ENCODE measurements at places on chromosomes 7 and 10. TPM values are rescaled to one million over a fixed set of nuclear protein-coding genes. Genes with fewer than 3 reads are reported as not detected.

OPALIN gene
- total RNA-seq, result not detected

RELN gene
- 19.4 TPM for total RNA-seq

CPXM2 gene
- not detected for total RNA-seq

PHKG1 gene
- 0.72 TPM for total RNA-seq

DKK1 gene
- total RNA-seq, result 74.7 TPM

NEBL gene
- total RNA-seq, result under 0.01 TPM

INSYN2A gene
- total RNA-seq, result 0.18 TPM

CNOT4 gene
- total RNA-seq, result 10.0 TPM

HTR5A gene
- not detected for total RNA-seq

OPN4 gene
- total RNA-seq, result not detected

DNA sequence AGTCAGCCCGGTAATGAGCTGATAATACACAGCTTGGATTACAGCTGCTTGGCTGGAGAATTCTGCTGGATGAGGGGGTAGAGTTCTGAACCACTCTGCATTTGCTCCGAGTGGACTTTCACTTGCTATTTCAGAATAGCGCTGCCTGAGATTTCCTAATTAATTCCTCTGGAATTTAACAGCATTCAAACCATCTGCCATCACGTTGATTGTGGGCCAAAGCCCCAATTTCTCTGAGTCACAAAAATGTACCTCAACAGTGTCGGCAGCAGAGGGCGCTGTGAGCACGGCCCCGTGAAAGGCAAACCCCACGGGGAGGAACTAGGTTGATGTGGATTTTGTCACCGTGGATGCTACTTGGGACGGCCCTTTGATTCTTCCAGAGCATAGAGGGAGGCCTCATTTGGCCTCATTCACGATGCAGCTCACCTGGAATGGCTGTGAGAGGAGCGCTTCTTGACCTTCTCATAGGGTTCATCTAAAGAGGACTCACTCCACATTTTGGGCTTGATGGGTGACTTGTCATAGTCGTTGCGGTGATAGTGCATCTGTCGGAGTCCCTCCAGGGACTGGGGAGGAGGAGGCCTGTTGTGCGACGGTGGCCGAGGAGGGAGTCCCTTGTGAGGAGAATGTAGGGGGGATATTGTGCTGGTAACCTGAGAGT, 73.3 kb downstream of the PRPF18 start:
- peak; percentile 50 for DNase-seq

DNA sequence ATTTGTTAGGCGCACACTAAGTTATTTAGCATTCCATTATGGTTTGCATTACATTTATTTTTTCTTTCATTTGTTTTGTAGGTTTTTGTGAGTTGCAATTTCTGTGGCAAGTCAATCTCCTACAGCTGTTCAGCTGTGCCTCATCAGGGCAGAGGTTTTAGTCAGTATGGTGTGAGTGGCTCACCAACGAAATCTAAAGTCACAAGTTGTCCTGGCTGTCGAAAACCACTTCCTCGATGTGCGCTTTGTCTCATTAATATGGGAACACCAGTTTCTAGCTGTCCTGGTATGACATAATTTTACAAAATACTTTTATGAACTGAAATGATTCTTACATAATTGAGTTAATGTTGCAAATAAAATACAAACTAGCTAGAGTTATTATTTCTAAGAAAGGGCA, 29.5 kb downstream of the MIOS start:
- DNase-seq, result no peak

- DNase-seq, result peak; percentile 24
These were observed 20.8 kb downstream of the VSIR start for GRCh38 chr10:71752391-71753090.

DNA sequence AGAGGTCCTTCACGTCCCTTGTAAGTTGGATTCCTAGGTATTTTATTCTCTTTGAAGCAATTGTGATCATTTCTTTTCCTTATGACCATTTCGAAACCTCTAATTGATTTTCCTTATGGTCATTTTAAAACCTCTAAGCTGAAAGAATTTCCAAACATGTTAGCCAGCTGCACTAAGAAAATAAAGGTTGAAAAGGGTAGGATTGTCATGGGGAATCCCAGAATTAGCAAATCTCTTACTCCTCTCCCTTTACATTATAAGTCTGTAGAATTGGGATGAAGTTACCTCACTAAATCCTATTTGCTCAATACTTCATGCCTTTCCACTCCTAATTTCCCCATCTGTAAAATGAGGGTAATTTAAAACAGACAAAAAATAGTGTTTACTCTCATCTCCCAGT, 79.5 kb downstream of the FAM185A start:
- DNase-seq, result peak; percentile 90

GRCh38 chr10:124509880-124510632, 48.4 kb downstream of the LHPP start:
- no peak for DNase-seq

DNA sequence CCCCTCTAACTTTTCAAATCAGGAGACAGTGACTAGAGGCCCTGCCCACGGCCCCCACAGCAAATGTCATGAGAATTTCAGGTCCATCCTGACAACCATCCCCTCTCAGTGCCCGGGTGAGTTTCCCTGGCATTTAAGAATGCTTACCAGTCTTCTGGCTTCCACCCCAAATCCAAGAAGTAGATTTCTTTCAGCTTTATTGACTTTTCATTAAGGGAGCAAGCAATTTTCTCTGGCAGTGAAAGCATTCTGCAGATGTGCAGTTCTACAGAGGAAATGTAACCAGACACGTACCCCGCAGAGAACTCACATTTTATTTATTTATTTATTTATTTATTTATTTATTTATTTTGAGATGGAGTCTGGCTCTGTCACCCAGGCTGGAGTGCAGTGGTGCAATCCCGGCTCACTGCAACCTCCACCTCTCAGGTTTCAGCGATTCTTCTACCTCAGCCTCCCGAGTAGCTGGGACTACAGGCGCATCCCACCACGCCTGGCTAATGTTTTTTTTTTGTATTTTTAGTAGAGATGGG, 120.9 kb upstream of the KCTD7 start:
- DNase-seq, result no peak

DNA sequence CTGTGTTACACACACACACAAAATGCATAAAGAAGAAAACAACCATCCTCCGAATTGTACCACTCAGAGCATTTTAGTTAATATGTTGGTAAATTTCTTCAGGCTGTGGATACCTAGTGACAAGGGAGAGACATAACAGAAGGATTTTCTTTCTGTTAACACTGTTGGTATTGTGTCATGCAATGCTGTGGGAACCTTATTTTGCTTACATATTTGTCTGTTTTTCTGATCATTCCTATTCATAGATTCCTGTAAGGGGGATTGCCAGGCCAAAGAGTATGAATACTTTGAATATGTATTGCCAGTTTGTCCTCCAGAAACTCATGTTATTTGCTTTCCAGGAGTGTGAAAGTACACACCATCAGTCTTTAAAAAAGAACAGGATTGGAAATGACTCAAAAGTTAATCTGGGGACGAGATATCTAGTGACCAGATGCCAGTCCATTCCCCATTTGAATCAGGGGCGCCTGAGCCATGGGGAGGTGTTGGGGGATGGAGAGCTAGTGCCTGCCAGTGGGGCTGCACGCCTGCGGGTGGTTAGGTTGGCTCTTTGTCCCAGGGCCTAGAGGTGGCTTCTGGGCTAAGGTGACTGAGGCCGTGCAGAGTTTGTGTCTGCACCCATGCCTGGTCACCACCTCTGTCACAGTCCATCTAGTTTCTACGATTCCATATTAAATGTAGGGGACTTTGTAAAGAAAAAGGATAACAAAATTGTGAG, 142.0 kb downstream of the PTPN20 start:
- no peak for DNase-seq

- no peak for DNase-seq
These were observed 22.8 kb downstream of the ANTXRL start for GRCh38 chr10:46309511-46310142.

DNA sequence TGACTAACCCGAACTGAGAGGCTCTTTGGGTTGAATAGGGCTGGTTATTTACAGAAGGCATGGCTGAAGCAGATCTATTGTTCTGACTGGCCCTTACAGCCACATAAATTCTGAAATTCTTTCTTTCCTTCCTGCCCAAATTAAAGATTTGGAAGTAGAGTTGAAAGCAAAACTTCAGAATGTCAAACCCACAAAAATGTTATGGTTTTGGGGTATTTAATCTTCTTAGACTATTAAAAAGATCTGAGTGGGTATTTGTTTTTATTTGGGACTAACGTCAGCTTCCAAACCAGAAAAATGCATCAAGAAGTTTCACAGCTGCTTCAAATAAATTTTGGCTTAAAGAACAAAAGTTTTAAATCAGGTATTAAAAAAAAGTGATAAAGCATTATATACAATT, 124.5 kb downstream of the AHR start:
- no peak for DNase-seq

DNA sequence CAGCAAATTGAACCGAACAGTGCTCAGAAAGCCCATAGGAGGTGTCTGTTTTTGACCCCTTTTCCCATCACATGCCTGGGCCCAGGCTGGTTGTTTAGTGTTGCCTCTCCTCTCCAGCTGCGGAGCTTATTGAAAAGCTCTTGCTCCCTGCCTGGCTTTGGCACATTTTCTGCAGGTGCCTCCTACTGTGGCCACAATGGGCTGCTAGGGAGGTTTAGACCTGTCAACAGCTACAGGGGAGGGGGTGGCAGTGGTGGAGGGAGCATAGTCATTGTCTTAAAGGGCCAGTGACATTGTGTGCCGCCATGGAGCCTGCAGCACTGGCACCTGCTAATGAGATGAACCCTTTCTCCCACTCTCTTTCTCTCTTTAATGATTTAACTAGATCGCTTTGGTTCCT, 13.2 kb upstream of the ENO4 start:
- no peak for DNase-seq

- no peak for DNase-seq
These were observed 168.4 kb downstream of the CACNB2 start for GRCh38 chr10:18308600-18308999.

DNA sequence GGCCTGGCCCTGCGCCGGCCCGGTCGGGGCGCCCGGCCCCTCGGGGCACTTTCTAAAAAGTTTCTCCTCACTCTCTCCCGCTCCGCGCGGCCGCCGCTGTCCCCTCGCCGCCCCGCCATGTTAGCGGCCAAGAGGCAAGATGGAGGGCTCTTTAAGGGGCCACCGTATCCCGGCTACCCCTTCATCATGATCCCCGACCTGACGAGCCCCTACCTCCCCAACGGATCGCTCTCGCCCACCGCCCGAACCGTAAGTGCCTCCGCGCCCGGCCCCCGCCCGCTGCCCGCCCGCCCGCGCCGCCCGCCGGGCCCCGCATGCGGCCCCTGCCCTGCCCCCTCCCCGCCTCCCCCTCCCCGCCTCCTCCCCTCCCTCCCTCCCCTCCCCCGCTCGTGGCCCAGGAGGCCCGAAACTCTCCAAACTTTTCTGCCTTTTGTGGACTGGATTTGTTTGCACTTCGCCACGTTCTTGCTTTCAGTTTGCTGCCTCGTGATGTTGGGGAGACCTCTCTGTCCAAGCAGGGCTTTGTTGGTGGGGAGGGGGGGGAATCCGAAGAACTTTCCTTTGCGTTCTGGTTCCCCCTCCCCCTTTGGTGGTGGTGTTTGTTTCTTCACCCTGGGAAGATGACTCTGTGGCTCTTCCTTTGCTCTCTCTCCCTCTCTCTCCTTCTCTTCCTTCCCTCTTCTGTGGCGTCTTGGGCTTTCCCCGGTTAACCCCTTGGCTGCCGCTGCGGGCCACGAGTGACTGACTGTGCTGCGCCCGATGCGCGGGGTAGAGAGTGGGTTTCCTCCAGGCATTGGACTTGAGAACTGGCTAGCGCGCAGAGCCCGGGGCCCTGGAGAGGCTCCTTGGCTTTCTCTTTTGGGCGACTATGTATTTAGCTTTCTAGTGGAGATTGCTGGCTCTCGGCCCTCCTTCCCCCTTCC, 1.6 kb downstream of the TCF7L2 start:
- DNase-seq, result peak; percentile 84

- DNase-seq, result no peak
These were observed 59.9 kb upstream of the AQP1 start for GRCh38 chr7:30851651-30852307.

- DNase-seq, result peak; percentile 75
These were observed 124.7 kb downstream of the ARID5B start for GRCh38 chr10:62025901-62026879.

GRCh38 chr7:34840176-34840785, 182.3 kb downstream of the NPSR1 start:
- no peak for DNase-seq

GRCh38 chr10:123781956-123782500, 109.6 kb downstream of the CPXM2 start:
- DNase-seq, result no peak

DNA sequence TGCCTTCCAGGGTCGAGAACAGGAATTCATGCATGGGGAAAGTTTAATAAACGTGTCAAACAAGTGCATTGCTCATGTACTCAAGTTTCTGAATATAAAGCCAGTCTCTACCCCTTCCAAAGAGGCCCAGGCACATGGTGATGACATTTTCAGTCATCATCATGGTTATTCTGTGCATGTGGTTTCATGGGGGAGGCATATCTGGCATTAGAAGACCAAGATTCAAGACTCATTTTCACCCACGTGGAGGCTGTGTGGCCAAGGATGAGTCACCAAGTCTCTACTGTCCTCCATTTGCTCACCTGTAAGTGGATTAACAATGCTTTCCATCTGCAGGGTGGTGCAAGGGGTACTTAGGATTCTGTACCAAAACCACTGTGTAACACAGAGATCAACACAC, 34.0 kb upstream of the CNPY1 start:
- DNase-seq, result no peak

DNA sequence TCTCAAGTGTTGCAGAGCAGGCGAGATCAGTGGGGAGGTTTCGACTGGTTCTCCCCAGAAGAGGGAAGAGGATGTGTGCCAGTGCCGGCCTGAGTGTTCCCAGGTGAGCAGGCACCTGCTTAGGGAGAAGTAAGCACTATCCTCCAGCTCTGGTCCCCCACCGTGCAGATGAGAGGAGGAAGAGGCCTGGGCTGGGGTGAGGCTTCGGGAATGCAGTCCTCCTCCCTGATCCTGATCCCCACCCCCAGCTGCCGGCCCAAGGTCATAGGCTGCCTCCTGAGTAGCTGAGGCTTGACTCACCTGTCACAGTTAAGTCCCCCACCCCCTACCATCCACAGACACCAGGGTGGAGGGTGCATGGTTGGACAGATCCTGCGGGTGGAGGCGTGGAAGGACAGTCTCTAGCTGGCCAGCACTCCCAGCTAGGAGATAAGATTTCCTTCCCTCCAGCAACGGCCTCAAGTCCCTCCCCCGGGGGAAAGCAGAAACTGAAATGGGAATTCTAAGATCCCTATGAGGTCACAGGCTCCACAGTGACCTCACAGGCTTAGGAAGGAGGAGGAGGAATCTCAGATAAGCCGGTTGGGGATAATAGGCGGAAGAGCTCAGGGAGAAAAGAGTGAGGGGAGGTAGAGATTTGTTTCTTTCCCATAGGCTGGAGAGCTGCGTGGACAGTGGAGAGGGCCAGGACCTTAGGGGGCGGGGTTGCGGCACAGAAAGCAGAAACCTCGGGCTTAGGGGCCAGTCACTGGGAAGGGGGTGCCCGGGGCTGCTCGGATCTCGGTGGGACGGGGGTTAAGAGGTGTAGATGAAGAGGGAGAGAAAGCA, 1.0 kb downstream of the LRCH4 start:
- peak; percentile 89 for DNase-seq

Data from IMR-90 (cell line).